ENCODE measurements at places on chromosomes 7 and 10. TPM values are rescaled to one million over a fixed set of nuclear protein-coding genes. Genes with fewer than 3 reads are reported as not detected.

DNA sequence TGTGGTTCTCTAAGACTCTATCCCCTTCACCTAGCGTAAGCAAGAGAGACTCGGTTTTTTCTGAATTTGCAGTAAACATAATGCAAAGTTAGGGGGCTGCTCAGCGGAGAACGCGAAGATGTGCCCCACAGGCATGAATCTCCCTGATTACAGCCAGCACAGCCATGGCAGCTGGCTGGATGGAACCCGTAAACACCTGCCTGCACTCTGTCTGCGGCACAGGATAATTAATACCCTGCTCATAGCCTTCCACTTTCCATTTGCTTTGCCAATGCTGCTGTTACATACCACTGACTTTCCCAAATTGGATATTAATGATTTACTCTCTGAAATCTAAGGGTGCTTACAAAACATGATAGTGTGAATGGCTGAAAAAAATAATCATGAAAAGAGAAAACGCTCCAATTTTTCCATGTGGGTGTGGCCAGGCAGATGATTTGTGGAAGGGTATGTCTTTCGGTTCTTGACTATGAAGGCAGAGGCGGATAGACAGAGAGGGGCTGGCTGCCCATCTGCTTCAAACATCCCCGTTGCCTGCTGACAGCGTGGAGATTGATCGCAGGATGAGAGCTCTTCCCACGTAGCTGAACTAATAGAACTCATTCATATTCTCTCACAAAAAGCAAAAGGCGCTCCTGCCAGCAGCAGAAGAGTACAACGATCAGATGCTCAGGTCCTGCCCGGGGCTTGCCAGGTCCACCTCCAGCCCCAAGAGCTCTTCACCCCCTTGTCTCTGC is 193.2 kb upstream of the GHITM start:
- no peaks in the 10 kb centered on the region for H3K27me3 ChIP-seq
- no peak overlapping the region for H3K27ac ChIP-seq
- no peak for DNase-seq

DNA sequence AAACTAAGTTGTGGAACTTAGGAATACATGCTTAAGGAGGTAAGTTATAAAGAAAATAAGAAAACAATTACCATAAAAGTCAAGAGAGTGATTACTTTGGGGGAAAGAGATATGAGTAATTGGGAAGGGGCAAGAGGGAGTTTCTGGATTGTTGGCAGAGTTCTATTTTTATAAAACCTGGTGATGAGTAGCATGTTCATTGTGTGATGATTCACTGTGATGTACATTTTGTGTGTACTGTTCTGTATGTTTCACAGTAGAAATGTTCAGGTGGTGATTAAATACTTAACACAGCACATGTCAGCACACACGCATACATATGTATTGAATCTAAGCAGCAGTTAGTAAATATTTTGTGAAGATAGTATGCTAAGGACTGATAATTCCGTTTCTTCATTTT is 9.7 kb upstream of the OIT3 start:
- no peaks in the 10 kb centered on the region for H3K4me1 ChIP-seq
- H3K36me3 ChIP-seq = peaks cover 33% of the 10 kb centered on the region
- H3K27ac ChIP-seq = no peak overlapping the region
- no peak overlapping the region for H3K4me3 ChIP-seq
- no peak for DNase-seq

The WEE2 gene
- total RNA-seq = not detected

The NKX1-2 gene
- not detected for total RNA-seq

GRCh38 chr7:24757353-24758275 is at the start of gene GSDME:
Gene GSDME, minus strand, starts transcription at chr7:24757464. Its CDS starts 7,690 bp downstream, at chr7:24749774.
- H3K36me3 ChIP-seq = no peaks in the 10 kb centered on the region
- no peak for DNase-seq
- peak within 1 kb of the TSS; percentile 95 for H3K27ac ChIP-seq
- H3K4me1 ChIP-seq = no peaks in the 10 kb centered on the region
- H3K4me3 ChIP-seq = peak within 1 kb of the TSS; percentile 85
- H3K27me3 ChIP-seq = no peaks in the 10 kb centered on the region

DNA sequence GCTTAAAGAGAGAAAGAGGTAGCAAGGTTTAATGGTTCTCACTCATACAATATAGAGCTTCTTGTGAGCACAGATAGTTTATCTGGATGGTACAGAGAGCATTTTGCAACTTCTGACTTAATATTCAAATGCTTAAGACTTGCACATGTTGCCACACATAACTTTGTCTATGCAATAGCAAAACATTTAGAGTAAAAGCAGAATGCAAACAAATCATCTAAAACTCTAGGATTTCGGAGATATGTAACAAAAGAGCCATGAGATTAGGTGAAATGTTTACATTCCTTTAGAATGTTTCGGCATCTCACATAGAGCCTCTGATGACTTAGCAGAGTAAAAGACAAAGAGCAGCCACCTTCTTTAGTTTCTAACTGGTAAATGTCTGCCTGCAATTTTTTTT is 717.1 kb upstream of the LRRN3 start:
- H3K27ac ChIP-seq = no peak overlapping the region
- no peaks in the 10 kb centered on the region for H3K36me3 ChIP-seq
- H3K4me3 ChIP-seq = no peak overlapping the region
- H3K4me1 ChIP-seq = no peaks in the 10 kb centered on the region

The SH2B2 gene
- 4.2 TPM for total RNA-seq

The ZNF239 gene
- total RNA-seq = 7.1 TPM

- DNase-seq = no peak
- no peaks in the 10 kb centered on the region for H3K27me3 ChIP-seq
- no peaks in the 10 kb centered on the region for H3K36me3 ChIP-seq
- H3K4me3 ChIP-seq = no peak overlapping the region
- H3K4me1 ChIP-seq = peaks cover 5% of the 10 kb centered on the region
These were observed 86.0 kb upstream of the ANKRD1 start for GRCh38 chr10:91006752-91007346.

DNA sequence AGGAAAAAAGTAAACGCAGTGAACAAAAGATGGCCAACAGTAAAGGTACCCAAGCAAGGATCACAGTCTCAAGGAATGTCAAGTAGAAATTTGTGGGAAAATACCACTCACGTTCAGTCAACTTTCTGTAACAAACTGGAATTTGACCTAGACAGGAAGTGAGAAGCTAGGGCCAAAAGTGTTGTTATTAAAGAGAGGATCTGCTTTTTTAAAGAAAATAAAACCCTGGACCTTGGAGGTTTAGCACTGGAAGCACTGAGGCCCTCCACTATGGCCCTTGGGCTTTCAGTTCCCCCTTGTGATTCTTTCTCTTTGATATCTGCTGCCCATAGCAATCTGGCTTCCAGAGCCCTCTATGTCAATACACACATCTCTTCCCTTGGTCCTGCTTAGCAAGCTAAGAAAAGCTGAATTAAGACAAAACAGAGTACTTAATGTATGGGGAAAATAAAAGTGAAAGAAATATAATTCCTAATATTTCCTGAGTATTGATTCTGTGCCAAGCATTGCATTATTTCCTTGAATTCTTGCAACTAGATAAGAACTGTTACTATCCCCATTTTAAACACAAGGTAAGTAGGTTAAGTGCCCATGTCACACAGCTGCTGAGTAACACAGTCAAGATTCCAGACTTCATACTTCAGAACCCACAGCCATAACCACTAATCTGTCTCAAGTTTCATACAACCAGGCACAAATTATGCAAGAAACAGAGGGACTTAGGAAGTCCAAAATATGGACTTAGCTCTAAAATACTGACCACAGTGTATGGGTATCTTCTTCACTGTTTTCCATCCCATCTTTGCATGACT is 2.6 kb upstream of the ZNF438 start:
- H3K4me3 ChIP-seq = peak overlapping the region; percentile 69
- H3K36me3 ChIP-seq = no peaks in the 10 kb centered on the region
- no peaks in the 10 kb centered on the region for H3K27me3 ChIP-seq
- no peaks in the 10 kb centered on the region for H3K4me1 ChIP-seq

GRCh38 chr7:131895541-131896164 is 339.2 kb upstream of the PODXL start:
- H3K27ac ChIP-seq = no peak overlapping the region
- H3K4me1 ChIP-seq = no peaks in the 10 kb centered on the region
- H3K4me3 ChIP-seq = no peak overlapping the region
- peak; percentile 53 for DNase-seq
- H3K36me3 ChIP-seq = no peaks in the 10 kb centered on the region
- no peaks in the 10 kb centered on the region for H3K27me3 ChIP-seq

The CXCL12 gene
- total RNA-seq = 288 TPM

The CYP3A4 gene
- total RNA-seq = not detected

- no peaks in the 10 kb centered on the region for H3K36me3 ChIP-seq
- H3K27me3 ChIP-seq = no peaks in the 10 kb centered on the region
- H3K4me3 ChIP-seq = no peak overlapping the region
- DNase-seq = no peak
- no peak overlapping the region for H3K27ac ChIP-seq
These were observed 153.6 kb downstream of the CACNB2 start for GRCh38 chr10:18293536-18294510.

The CPA2 gene
- not detected for total RNA-seq

The GCK gene
- 2.7 TPM for total RNA-seq

- no peaks in the 10 kb centered on the region for H3K4me1 ChIP-seq
- DNase-seq = no peak
These were observed 326.0 kb downstream of the BICC1 start for GRCh38 chr10:58838561-58839208.

DNA sequence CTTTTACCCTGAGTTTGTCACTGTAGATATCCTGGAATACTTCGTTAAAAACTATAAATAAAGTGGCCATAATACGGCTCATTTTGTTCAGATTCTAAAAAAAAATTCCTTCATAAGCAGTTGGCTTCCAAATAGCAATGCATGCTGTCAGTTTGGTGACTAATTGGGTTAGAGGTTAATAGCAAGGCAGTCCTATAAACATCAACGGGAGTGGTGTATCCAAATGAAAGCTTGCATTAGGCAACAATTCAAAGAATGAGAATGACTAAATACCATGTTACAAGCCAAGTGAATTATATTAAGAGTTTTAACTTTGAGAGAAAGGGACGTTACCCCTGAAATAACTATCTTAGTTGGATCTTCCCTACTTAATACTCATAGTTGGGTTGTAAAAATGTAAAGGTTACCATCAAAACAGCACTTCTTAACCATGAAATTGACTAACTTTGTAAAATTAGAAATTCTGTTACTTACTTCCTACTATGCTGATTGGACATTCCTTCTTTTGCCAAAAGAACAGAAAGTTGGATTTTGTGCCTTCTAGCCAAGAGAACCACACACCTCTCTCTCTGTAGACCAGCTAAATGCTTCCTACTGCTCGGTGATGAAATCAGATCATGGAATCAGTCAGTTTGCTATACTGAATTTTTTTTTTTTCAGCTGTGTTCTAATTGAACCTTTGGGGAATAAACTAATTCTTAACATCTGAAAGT is 98.0 kb downstream of the KAT6B start:
- H3K27me3 ChIP-seq = no peaks in the 10 kb centered on the region
- H3K4me1 ChIP-seq = peaks cover 6% of the 10 kb centered on the region
- peak overlapping the region; percentile 11 for H3K4me3 ChIP-seq
- peak overlapping the region; percentile 78 for H3K27ac ChIP-seq

GRCh38 chr10:102436312-102436711 is 3.9 kb upstream of the CUEDC2 start:
- H3K27ac ChIP-seq = no peak overlapping the region
- H3K4me1 ChIP-seq = peaks cover 8% of the 10 kb centered on the region
- H3K27me3 ChIP-seq = no peaks in the 10 kb centered on the region

GRCh38 chr7:30163231-30163894 is 28.6 kb downstream of the MTURN start:
- H3K4me3 ChIP-seq = no peak overlapping the region
- H3K27ac ChIP-seq = peak overlapping the region; percentile 47
- no peak for DNase-seq
- H3K27me3 ChIP-seq = no peaks in the 10 kb centered on the region
- H3K4me1 ChIP-seq = peaks cover 3% of the 10 kb centered on the region
- H3K36me3 ChIP-seq = peaks cover 25% of the 10 kb centered on the region

- no peaks in the 10 kb centered on the region for H3K36me3 ChIP-seq
- no peak for DNase-seq
- no peaks in the 10 kb centered on the region for H3K4me1 ChIP-seq
- no peak overlapping the region for H3K4me3 ChIP-seq
These were observed 347.2 kb upstream of the KCND2 start for GRCh38 chr7:119925581-119926289.

DNA sequence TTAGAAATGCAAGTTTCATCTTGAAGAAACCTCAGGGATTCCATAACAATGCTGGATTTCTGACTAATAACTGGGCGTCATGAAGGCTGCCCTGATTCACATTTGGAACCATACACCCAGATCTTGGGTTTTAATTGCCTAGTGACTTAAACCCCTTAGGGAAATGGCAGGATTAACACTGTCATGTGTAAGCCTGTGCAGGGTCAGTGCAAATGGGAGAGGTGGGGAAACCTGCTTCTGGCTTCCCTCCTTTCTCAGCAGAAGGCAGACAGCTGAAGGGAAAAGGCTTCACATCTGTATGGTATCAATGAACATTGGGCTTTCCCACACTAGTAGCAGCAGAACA is 364.2 kb downstream of the ANKRD30A start:
- no peak overlapping the region for H3K4me3 ChIP-seq
- no peaks in the 10 kb centered on the region for H3K36me3 ChIP-seq
- H3K4me1 ChIP-seq = no peaks in the 10 kb centered on the region
- no peaks in the 10 kb centered on the region for H3K27me3 ChIP-seq

GRCh38 chr10:62059217-62059920 is 157.9 kb downstream of the ARID5B start:
- peak overlapping the region; percentile 97 for H3K27ac ChIP-seq
- no peaks in the 10 kb centered on the region for H3K27me3 ChIP-seq
- DNase-seq = no peak

DNA sequence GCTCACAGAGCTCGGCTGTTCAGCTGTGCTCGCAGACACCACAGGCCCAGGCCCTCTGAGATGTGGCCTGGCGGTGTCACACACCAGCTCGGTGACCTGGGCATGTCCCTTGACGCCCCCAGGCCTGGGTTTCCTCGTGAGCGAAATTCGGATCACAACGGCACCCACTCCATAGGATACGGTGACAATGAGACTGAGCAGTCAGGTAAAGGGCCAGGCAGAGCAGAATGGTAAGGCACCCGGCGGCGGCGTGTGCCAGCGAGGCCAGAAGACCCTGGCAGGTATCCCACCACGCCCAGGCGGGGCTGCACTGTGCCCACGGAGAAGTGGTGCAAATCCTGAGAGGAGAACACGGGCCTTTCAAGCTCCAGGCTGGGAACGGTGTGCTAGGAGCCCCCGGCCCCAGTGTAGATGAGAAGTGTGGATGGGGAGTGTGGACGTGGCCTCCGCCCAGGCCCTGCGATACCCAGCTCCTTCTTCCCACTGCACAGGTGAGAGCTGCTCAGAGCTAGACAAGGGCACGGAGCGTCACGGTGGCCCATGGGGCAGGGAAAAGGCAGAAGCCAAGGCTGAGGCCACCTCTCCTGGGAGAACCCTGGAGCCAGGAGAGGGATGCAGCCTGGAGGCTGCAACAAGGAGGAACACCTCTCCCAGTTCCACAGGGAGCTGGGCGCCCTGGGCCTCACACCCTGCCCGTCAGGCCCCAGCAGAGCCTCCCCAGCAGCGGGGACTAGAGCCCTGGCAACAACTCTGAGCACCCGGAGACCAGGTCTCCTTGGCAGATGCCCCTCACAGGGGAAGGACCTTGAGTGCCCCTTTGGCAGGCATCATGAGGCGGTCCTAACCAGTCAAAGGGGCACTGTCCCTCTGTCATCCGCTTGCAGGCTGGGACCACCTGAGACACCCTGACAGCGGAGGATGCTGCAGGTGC is 219.1 kb downstream of the MAD1L1 start:
- DNase-seq = peak; percentile 58
- H3K4me3 ChIP-seq = no peak overlapping the region
- peaks cover 4% of the 10 kb centered on the region for H3K36me3 ChIP-seq
- no peaks in the 10 kb centered on the region for H3K27me3 ChIP-seq

- peaks cover 3% of the 10 kb centered on the region for H3K4me1 ChIP-seq
- DNase-seq = no peak
- no peaks in the 10 kb centered on the region for H3K36me3 ChIP-seq
These were observed 91.6 kb downstream of the DNMBP start for GRCh38 chr10:99917963-99918825.

- H3K27ac ChIP-seq = no peak overlapping the region
- H3K4me1 ChIP-seq = no peaks in the 10 kb centered on the region
- H3K4me3 ChIP-seq = no peak overlapping the region
- no peak for DNase-seq
These were observed 69.0 kb downstream of the LHFPL3 start for GRCh38 chr7:104397442-104397841.
